ENCODE measurements at places on chromosomes 3 and 15. TPM values are rescaled to one million over a fixed set of nuclear protein-coding genes. Genes with fewer than 3 reads are reported as not detected.

FBXO40 gene
- total RNA-seq, result not detected

MKRN2OS gene
- total RNA-seq, result 1.6 TPM

AHSG gene
- not detected for total RNA-seq

DUOXA2 gene
- not detected for total RNA-seq

ANKUB1 gene
- 4.1 TPM for total RNA-seq
